ENCODE measurements at places on chromosomes 7 and 10.

- DNase-seq, result no peak
Observed at GRCh38 chr10:113264333-113265131, 288.3 kb upstream of the HABP2 start.

- no peak for DNase-seq
Observed at GRCh38 chr7:120933475-120933874, 17.1 kb upstream of the ING3 start.

GRCh38 chr7:28032738-28033380 lies 147.7 kb downstream of the JAZF1 start:
- no peak for DNase-seq

- no peak for DNase-seq
Observed at GRCh38 chr7:43391518-43391917, 191.4 kb upstream of the STK17A start.

DNA sequence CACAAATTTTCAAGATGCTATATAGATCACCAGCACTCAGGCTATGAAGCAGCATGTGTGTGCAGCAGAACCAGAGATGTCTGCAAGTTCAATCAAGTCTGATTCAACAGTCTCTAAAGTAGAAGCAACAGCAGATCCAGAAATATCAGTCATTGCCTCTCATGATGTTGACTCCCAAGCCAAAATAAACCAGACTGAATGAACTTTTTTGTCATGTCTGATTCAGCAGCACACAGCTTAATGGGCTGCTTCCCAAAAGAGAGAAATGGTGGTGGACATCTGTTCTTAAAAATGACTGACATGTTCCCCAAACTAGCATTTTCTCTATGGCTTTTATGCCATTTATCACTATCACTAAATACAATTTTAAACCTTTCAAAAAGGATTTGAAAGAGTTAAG lies 53.8 kb downstream of the TMEM26 start:
- no peak for DNase-seq

GRCh38 chr10:130171196-130171595 lies 35.0 kb downstream of the GLRX3 start:
- no peak for DNase-seq

DNA sequence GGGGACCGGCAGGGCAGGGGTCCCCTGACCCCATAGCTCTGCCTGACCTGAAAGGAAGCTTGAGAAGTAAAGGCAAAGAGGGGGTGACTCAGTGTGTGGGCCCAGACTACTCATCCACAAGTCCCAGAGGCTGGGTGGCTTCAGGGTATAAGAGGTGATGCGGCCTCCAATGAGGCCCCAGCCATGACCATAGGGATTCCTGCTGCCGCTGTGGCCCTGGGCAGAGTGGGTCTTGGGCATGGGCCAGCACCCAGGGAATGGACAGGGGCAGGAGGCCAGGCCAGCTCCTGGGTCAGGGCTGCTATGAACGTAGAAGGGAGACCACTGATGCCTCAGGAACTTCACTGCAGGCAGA lies 64.4 kb upstream of the EBF3 start:
- no peak for DNase-seq

- DNase-seq, result no peak
Observed at GRCh38 chr7:115479448-115479847, 551.1 kb downstream of the TFEC start.

GRCh38 chr7:45215601-45216062 lies 58.0 kb downstream of the RAMP3 start:
- DNase-seq, result no peak

DNA sequence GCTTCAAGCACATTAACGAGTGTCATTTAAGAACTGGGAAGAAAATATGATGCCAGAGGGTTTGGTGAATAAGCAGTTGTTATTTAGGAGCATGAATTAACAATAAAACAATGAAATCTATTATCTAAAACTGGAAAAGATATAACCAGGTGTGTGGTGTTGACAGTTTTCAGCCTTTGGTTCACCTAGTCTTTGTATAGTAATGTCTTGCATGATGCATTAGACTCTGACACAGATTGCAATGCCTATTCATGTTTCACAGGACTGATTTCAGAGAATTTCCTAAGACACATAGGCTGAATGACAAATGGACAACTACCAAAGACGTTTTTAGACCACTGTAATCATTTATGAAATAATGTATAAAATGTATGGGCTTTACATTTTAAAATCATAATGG lies 135.1 kb upstream of the CAV2 start:
- no peak for DNase-seq

DNA sequence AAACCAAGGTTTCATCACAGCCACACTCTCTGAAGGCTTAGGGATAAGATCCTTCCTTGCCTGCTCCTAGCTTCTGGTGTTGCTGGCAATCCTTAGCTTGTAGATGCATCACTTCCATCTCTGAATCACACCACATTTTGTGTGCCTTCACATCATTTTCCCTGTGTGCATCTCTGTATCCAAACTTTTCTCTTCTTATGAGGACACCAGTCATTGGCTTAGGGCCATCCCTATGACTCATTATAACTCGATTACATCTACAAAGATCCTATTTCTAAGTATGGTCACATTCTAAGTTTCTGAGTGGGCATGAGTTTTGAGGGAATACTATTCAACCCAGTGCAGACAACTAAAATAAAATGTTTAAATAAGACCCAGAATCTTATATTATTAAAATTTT lies 121.7 kb downstream of the C7orf25 start:
- DNase-seq, result no peak

- peak; percentile 11 for DNase-seq
Observed at GRCh38 chr10:96395931-96396877, 37.4 kb upstream of the OPALIN start.

DNA sequence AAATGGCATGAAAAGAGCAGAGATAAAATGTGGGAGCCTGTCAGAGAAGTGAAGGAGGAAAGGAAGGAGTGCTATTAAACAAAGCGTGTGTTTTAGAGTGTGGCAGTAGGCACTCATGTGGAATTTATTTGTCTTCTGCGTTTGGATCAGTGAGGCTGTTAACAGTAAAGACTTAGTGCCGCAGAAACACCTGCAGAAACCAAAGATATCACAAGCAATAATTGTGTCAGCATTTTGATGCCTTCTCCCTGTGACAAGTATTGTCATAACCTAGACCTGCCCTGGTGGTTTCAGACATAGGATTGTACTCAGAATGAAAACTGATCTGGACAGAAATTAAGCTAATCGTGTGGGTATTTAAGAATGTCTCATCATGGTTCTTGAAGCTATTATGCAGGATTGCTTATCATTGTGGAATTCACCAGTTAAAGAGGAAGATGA lies 191.0 kb downstream of the CAMK1D start:
- no peak for DNase-seq

GRCh38 chr7:87480386-87480785 lies 4.9 kb upstream of the ABCB4 start:
- no peak for DNase-seq

GRCh38 chr10:122530177-122530576 lies 30.4 kb upstream of the DMBT1 start:
- DNase-seq, result no peak

DNA sequence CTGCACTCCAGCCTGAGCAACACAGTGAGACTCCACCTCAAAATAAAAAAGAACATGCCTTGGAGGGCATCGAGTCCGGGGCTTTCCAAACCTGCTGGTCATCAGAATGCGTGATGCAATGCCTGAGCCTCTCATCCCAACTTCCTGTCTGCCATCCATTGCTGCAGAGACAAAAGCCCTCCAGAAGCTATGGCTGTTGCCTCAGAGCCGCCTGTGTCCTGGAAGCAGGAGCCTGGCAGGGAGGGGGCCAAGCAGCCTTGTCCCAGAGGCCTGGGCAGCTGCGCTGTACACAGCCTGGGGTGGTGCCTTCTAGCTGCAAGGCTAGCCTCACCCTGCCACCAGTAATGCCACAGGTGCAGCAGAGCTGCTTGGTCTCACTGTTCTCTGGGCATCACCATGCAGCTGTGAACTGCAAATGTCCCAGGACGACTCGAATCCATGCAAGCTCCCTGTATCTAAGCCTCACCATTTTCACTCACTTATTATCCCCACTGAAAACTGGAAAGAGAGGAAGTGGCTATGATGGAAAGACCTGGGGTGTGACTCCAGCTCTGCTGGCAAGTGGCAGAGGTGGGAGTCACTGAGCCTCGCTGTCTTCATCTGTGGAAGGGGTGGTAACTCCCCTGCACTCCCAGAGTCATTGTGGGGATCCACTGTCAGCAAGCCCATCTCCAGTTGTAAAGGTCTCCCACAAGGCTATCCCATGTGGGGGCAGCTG lies 7.0 kb downstream of the ALOX5 start:
- no peak for DNase-seq

GRCh38 chr7:11332865-11333228 lies 359.2 kb downstream of the PHF14 start:
- no peak for DNase-seq

DNA sequence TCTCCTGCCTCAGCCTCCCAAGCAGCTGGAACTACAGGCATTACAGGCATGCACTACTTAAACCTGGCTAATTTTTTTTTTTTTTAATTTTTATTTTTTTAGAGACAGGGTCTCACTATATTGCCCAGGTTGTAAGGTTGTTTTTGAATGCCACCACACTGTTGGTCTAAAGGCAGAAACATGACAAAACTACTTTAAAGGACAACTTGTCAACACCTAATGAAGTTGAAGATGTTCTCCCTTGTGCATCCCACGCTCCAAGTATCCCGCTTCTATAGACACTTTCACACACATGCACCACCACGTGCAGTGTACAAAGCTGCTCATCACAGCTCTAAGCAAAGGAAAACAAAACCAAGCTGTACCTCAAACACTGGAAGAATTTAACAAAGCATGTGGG lies 226.4 kb downstream of the FGFR2 start:
- no peak for DNase-seq

- no peak for DNase-seq
Observed at GRCh38 chr10:126070476-126071215, 174.3 kb downstream of the FANK1 start.

DNA sequence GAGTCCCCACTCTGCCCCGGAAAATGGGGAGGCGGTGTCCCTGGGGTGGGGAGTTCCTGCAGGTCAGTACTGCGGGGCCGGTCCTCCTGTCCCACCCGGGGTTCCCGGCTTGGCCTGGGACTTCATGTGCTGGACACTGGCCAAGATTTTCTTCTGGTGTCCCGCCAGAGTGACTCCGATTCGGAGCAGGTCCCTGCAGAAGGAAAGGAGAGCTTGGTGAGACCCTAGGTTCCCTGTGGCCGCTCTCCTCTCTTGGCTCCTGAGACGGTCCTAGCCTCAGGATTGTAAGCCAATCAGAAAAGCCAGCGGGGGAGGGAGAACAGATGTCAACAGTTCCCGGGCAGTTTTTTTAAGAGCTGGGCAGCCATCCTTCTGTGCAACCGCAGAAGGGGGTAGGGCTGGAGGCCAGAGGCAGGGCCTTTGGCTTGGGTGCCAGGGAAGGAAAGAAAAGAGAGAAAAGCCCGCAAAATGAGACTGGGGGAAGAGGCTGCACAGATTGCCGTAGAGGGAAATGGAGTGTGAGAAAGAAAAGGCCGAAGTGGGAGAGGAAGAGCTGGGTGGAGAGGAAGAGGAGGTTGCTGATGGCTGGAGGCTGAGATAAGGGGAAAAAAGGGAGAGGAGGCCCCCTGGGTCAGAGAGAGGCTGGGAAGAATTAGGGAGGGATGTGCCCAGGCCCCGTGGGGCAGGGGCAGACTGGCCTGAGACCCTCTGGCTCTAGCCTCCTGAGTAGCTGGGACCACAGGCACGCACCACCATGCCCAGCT lies 23.7 kb downstream of the EPHB4 start:
- DNase-seq, result peak; percentile 89

DNA sequence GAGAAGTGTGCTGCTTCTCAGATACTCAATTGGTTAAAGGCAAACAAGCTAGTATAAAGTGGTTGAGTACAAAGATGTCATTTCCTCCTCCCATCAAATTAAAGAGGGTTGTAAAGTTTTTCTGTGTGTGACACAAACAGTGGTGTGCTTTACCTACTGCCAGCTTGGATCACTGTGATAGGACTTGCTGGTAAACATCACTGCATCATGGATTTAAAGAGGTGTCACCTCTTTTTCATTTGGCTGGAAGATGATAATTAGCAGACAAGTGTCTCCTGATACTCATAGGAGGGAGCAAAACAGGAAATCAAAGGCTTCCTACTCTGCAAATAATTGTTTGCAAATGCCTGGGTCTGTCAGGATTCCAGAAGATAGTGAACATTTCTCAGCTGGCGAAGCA lies 200.5 kb downstream of the MDFIC start:
- peak; percentile 78 for DNase-seq

GRCh38 chr10:132302421-132303310 lies 5.1 kb downstream of the STK32C start:
- no peak for DNase-seq

- no peak for DNase-seq
Observed at GRCh38 chr7:11548532-11548931, 283.5 kb downstream of the THSD7A start.

DNA sequence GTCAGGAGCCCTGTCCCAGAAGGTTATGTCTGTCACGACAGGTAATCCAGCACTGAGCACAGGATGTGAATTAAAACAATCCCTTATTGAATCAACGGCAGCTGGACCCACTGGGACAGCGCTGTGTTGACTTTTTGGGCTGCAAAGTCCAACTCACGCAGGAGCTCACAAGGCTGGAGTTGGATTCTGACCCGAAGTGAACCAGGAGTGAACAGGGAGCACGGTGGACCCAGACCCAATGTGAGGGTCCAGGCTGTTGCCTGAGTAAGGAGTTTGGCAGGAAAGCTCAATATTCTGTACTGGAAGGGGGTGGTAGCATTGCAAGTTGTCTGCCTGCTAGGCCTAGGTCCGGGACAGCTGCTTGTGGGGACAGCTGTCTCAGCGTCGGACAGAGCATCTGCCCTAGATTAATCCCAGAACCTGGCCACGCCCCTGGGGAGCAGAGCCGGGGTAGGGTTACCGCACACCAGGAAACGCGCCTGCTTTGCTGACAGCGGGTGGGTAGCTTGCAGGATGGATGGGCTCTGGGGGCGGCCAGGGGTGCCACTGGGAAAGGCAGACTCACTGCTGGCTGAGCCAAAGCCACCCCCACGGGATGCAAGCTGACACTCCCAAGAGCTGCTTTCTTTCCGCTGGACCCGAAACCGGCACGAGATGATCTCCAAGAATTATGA lies 24.0 kb downstream of the COL26A1 start:
- peak; percentile 20 for DNase-seq

DNA sequence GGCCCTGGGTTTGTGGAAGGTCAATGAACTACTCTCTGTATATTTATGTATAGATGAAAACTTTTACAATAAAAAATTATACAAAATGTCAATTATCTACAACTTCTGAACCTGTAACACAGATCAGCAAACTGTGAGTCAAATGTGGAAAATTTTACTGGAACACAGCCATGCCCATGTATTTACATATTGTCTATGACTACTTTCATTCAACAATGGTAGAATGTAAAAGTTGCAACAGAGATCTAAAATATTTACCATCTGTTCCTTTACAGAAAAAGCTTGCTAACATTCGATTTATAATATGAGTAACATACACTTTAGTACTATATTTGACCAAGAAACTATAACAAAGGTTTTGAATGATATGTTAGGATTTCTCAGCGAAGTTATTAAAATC lies 481.6 kb downstream of the PARD3 start:
- DNase-seq, result no peak

DNA sequence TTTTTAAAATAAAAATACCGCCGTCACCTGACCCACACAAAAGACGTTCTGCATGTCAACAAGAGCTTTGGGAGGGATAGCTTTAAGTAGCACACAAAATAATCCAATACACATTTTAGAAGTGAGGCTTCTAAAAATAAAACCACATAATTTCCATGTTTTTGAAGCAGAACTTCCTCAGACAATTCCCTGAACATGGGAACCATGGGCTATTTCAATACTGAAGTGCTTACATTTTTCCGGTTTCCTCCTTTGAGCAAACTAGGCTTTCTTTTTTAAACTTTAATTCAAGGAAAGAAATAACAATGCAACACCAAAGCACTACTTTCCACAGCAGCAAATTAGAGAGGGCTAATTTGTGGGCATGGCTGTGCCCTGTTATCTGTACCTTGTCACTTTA lies 59.9 kb downstream of the ELMO1 start:
- no peak for DNase-seq

- no peak for DNase-seq
Observed at GRCh38 chr7:2288503-2288902, 25.7 kb downstream of the SNX8 start.

Measured in DMS153 (cell line).